ENCODE measurements at places on chromosomes 2 and 18.

GRCh38 chr18:70377857-70378701, 89.2 kb downstream of the SOCS6 start:
- ATAC-seq: no peak

- peak; percentile 82 for ATAC-seq
Measured at GRCh38 chr18:35029770-35030169, 11.4 kb upstream of the MAPRE2 start.

DNA sequence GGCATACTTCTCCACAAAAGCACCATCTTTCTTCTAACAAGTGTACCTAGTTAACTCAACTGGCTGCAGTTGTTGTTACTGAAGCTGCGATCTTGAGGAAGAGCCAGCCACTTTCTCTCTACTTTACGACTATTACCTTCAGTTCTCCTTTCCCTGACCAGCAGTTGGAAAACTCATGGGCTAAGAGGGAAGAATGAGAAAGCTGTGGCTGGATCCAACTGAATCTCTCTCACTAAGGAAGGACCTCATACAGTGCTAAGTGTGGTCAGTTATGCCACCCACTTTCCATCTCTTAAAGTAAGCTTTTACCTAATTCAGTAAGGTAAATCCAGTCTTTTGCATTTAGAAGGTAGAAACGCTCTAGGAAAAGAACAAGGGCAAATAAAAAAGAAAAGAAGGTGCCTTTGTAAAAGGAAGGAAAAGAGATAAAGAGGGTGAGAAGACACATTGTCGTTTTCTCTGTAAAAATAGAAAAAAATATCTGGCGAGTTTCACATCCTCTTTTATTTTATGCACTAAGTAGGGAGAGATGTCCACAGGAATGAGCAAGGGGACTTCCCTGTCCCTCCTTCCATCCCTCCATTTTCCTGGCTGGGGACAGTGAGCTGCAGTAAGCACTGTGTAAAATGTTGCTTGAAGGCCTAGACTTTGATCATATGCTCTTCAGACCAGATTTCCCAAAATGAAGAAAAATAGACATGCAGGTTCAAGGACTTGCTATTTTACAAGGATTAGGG, 73.4 kb downstream of the PLEKHM3 start:
- no peak for ATAC-seq

- ATAC-seq: no peak
Measured at GRCh38 chr2:108910541-108911396, 78.3 kb downstream of the EDAR start.

DNA sequence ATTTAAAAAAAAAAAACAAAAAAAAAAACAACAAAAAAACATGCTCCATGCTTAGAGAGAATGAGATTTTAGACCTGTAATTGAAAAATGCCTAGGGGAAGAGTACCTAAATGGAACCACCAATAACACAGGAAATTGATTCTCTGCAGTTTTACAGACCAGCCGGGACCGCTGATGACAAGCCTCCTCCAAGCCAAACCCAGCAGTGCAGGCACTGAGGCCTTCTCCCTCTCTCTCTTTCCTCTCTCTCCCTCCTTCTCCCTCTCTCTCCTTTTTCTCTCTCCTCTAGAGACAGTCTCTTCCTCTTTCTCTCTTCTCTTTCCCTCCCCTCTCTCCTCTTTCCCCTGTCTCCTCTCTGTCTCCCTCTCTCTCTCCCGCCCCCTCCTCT, 228.8 kb upstream of the COPS8 start:
- ATAC-seq: no peak

DNA sequence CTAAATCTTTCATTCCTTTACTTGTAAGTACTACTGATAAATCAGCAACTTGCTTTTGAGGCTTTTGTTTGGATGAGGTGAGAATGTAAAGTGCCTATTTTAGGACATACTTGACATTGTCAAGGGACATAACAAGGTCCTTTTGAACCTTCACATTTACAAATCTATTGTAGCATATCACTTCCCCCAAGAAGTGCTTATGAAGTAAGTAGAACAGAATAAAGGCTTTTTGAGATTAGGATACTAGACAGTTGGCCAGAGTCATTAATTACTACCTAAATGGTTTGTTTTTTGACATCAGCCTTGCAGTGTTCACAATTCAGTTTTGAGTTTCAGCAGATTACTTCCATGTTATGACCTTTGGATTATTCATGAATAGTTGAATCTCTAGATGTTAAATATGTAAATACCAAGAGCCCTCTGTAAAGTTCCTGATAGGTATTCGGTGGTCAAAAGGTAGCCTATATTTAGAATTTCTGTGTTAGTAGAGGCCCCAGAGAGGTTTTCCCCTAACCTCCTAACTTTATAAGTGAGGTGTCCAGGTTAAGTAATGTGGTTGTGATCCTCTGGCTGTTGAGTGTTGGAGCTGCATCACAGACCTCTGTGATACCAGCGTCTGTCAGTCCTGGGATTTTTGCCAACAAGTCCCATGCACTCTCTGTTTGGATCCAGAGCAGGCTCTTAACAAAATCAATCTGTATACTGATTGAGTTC, 67.2 kb downstream of the LCLAT1 start:
- ATAC-seq: no peak

DNA sequence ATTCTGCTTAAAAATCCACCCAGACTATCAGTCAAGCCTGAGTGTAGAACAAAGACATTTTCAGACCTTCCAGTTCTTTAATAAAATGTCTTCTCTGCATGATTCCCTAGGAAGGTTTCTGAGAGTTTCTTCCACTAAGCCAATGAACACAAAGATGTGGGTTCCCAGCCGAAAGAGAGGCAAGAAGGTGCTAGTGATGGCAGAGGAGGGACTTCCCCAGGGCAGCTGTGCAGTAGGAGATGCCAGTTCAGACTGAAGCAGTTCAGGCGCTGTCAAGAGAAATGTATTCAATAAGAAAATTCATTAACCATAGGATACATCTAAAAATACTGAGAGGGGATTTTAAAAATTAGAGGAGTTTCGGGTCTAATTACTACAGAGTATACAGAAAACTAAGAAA, 83.3 kb downstream of the RND3 start:
- ATAC-seq: no peak

All from activated CD4-positive, CD25-positive, alpha-beta regulatory T cell treated with anti-CD3 and anti-CD28 coated beads, Interleukin-2, amount 50 U/mL, for 24 hours (primary cell).